ENCODE measurements at places on chromosomes 1 and 21.

GRCh38 chr1:51280321-51280978 is 44.4 kb downstream of the RNF11 start:
- no peak for DNase-seq

DNA sequence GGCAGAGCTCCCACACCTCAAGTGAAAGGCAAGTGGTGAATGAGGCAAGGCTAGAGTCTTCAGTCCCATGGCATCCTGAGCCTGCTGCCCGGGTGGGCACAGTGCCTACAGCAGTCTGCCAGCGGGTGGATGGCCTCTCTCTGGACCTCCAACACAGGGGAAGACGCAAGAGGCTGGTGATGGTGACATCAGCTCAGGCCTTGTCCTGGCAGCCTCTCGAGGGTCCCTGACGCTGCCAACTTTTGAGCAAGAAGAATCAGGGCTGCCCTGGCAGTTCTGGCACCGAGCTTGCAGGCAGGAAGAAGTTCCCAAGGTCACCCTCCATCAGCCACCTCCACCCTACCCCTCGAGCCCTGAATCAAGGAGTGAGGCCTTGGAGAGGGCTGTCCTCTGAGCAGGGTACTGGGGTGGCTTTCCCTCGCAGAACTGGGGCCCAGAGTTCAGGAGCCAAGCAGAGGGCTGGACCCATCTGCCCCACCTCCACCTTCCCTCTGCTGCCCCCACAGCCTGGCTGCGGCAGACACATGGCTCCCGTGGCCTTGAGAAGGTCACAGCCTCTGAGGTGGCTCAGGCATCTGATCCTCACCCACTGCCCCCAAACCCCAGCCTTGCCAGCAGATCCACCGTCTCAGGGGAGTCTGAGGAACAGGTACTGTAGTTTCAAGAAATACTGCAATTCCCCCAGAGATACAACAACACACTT is 5.8 kb downstream of the RAP1GAP start:
- no peak for DNase-seq

DNA sequence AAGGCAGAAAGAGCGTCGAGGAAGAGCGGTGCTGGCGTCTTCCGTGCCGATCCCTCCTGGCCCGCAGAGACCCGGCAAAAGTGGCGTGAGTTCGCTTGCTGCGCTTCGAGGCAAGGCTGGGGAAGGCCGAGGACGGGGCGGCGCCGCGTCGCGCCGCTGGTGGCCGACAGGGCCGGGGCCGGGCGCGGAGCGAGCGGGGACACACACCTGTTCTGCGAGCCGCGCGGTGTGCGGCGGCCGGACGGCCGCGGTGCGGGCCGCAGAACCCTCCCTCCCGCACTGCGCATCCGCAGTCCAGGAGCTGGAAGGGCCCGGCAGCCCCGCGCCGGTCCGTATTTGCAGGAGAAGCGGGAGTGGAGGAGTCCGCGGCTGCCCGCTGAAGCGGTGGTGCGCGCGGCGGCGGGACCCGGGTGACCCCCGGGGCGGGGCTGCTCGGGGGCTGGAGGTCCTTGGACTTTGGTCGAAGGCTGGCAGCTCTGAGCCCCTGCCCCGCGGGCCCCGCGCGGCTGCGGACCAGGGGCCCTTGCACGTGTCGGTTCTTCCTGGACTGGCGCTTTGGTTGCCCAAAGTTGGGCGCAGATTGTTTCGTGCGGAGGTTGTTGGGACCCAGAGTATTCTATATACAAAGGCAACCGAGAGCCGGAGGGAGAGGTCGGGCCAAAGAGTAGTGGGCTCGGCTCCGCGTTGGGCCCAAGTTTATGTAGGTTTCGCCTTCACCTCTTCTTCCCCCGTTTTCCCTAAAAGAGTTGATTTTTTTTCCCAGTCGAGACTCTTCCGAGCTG is 2.6 kb downstream of the RNF220 start:
- DNase-seq, result no peak

DNA sequence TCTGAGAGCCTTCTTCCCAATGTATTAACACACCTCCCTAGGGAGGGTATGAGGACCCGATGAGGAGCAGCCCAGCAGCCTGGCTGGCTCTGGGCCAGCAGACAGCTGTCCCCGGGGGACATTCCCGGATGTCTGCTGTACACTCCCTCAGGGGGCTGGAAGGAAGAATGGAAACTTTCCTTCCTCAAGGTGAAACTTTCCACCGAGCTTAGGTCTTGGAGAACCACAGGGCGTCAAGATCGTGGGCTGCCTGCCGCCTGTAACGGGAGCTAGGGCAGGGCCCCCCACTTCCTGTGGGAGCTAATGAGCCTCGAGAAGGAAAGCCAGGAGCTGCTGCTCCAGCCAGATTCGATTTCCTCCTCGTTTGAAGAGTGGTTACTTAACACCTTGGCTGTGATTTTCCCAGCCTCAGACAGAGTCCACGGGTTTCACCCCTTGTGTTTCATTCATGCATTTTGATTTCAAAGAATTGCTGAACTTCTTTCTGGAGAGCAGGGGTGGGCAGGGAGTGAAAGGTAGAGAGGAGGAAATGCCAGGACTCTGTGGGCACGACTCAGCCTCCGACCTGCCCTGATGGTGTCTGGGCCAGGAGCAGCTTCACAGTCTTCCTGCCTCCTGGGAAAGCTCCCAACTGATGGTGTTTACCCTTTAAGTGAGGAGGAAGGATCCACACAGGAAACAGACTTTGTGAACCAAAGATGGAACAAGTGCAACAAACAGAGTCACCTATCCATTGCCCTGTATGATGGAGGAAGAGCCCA is 29.7 kb downstream of the UBE2T start:
- DNase-seq, result no peak

GRCh38 chr1:181483285-181484195 is at the start of gene CACNA1E:
Gene CACNA1E (plus strand): TSS chr1:181483517. CDS start chr1:181483745, 228 bp downstream.
- DNase-seq, result no peak

DNA sequence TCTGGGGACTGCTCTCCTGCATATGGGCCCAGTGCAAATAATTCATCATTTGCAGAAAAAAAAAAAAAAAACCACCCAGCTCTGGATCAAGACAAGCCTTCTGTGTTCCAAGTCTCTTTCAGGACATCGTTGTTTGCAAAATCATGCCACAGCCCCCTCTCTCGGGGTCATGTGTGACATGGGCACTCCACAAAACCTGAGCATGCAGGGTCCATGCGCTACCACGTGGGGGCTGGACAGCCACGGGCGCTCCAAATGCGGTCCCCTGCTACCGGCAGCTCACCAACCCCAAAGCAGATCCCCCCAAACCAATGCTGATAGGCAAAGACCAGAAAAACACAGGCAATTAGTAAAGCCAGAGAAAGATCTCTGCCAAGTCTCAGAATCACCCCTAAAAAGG is 17.6 kb downstream of the NPHP4 start:
- DNase-seq, result no peak

DNA sequence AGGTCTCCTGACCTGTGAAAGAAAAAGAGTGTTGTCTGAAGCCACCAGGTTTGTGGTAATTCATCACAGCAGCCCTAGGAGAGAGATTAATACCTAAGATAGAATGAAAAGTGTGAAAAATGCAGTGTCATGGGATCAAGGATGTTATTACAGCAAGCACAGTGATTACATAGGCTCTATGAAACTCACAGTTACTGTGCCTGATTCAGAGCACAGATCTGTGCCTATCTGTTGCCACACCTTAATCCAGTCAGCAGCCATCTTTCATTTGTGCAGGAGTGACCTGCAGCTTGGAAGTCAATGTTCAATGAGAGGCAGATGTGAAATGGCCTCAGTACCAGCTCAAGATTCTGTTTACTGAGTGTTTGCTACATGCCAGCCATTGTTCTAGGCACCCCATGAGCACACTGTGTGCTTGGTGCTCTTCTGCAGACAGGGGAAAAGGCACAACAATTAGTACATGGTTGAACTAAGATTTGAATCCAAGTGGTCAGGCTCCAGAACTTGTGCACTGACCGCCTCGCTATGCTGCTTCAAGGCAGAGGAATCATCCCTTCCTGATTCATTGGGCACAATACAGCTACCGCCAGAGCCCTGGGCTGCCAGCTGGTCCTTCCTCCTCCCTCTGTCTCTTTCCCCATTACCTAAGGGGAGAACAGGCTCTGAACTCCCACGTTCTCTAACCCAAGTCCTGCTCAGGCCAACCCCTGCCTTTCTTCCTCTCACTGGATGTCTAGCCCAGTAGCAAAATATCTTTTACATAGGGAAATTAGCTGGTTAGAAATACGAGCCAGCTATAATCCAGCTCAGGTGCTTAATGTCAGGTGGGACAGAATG is 56.3 kb upstream of the NEK2 start:
- no peak for DNase-seq

- DNase-seq, result peak; percentile 58
Measured at GRCh38 chr1:101259744-101260148, 22.9 kb downstream of the S1PR1 start.

DNA sequence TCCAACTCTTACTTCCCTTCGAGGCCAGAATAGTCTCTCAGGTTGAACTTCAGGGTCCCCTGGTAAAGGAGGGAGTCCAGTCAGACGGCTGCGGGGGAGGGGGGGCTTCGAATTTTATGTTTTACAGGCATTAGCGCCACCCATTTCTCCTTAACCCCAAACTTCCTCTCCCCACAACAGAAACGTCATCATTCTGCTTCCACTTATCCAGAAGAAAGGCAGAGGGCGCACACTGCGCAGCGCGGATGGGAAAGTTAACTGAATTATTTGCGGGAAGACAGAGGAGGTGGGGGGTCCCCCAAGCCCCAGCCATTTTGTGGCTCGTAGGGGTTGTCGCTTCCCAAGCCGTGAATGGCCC is 529 bp upstream of the PRMT2 start:
- DNase-seq, result peak; percentile 90
